Epithelial cell of proximal tubule (primary cell): ENCODE measurements at places on chromosomes 1 and 21. TPM values are rescaled to one million over a fixed set of nuclear protein-coding genes. Genes with fewer than 3 reads are reported as not detected.

IL10 gene
- not detected in 2 replicates for total RNA-seq

DNA sequence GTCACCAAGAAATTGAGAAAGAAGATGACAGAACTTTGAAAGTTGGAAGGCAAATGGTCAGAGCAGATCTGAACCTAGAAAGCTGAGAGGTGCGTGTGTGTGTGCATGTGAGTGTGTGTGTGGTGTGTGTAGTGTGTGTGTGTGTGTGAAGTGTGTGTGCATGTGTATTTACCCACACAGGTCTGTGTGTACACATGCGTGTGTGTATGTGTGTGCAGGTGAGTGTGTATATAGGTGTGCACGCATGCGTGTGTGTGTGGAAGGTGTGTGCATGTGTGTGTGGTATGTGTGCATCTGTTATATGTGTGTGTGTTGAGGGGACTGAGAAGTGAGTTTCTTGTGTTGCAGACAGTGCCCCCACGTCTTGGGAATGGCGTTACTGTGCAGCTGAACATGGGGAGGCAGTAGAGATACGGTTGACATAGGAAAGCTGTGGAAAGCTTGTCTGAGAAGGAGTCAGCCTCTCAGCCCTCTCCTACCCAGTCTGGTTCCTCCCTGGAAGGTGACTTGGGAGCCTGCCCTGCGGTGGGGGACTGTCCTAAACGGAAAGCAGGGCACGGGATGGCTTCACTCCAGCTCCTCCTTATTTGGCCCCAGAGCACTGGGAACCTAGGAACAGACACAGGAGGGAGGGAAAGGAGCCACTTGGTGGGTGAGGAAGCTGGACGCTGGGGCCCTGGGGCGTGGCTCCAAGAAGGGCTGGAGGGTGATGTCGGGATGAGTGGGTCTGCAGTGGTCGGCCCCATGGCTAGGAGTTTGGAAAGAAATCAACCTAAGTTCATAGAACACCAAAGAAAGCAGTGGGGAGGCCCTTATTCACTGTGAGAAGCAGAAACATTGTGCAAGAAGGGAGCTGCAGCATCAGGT is 97.2 kb downstream of the PCBP3 start:
- DNase-seq: no peak

RGS21 gene
- not detected in 2 replicates for total RNA-seq

- peak; percentile 98 for DNase-seq
Observed at GRCh38 chr1:23930861-23931490, 17.8 kb upstream of the CNR2 start.

KCNH1 gene
- 6.9 and 10.1 TPM in 2 replicates for total RNA-seq

DNA sequence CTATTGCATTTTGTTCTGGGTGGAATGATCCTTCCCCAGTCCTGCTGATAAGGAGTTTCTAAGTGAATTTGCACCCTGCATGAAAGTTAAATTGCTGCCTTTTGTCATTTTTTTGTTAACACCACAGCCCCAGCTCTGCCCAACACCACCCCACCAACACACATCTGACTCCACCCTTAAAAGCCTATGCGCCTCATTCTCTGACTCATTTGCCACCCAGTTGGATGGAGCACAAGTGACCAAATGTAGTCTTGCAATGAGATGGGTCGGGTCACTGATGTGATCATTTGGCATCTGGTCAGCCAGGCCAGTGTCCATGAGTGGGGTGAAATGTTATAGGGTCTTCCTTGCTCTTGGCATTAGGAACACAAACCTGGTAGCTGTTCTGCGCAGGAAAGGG is 256.8 kb downstream of the KAZN start:
- DNase-seq: no peak

VCAM1 gene
- total RNA-seq: 14.0 and 49.2 TPM in 2 replicates
